ENCODE measurements at places on chromosomes 5 and 9. TPM values are rescaled to one million over a fixed set of nuclear protein-coding genes. Genes with fewer than 3 reads are reported as not detected.

Gene GAS1
- 136 TPM for total RNA-seq

Gene PCDHB14
- 0.43 TPM for total RNA-seq

Gene OTP
- not detected for total RNA-seq

Gene GABRA6
- total RNA-seq: not detected

Gene NSUN2
- 46.2 TPM for total RNA-seq

Gene SLCO6A1
- under 0.01 TPM for total RNA-seq

Gene IFNK
- not detected for total RNA-seq

Gene CD74
- total RNA-seq: 0.32 TPM

Gene GNAQ
- total RNA-seq: 44.1 TPM

Gene IL7R
- 74.7 TPM for total RNA-seq

Gene FCN2
- total RNA-seq: not detected

Gene INSL4
- not detected for total RNA-seq

Gene C9orf153
- not detected for total RNA-seq

Gene IL9
- not detected for total RNA-seq

Gene SLC36A2
- not detected for total RNA-seq

Gene SPATA31E1
- total RNA-seq: not detected

Gene FAM200C
- 4.7 TPM for total RNA-seq

Gene ZBTB5
- 12.5 TPM for total RNA-seq

Gene KIF4B
- total RNA-seq: not detected

Gene ANP32B
- 9.9 TPM for total RNA-seq

Gene UBE2R2
- 20.3 TPM for total RNA-seq

Gene IFNA2
- not detected for total RNA-seq

Gene TCOF1
- total RNA-seq: 23.7 TPM

Gene SCGB3A2
- not detected for total RNA-seq

Gene RARS1
- total RNA-seq: 248 TPM

Gene CAMK4
- 3.2 TPM for total RNA-seq

Gene UAP1L1
- 16.0 TPM for total RNA-seq

Gene CLINT1
- total RNA-seq: 87.0 TPM

Gene PCDHGA12
- total RNA-seq: 15.5 TPM

Gene PCDHA1
- under 0.01 TPM for total RNA-seq

Gene ALDOB
- total RNA-seq: not detected

Gene CCDC107
- 18.1 TPM for total RNA-seq

Gene IFNA21
- total RNA-seq: not detected

Gene FAM163B
- not detected for total RNA-seq

Gene CSF1R
- under 0.01 TPM for total RNA-seq

Gene LEAP2
- 0.32 TPM for total RNA-seq

Gene ZNF484
- 15.1 TPM for total RNA-seq

Gene WDR38
- not detected for total RNA-seq

Gene TIMD4
- total RNA-seq: not detected

Gene GTF2H2
- 27.1 TPM for total RNA-seq

Gene ACOT12
- total RNA-seq: not detected

Data from fibroblast of villous mesenchyme (primary cell).